ENCODE measurements at places on chromosomes 4 and X.

DNA sequence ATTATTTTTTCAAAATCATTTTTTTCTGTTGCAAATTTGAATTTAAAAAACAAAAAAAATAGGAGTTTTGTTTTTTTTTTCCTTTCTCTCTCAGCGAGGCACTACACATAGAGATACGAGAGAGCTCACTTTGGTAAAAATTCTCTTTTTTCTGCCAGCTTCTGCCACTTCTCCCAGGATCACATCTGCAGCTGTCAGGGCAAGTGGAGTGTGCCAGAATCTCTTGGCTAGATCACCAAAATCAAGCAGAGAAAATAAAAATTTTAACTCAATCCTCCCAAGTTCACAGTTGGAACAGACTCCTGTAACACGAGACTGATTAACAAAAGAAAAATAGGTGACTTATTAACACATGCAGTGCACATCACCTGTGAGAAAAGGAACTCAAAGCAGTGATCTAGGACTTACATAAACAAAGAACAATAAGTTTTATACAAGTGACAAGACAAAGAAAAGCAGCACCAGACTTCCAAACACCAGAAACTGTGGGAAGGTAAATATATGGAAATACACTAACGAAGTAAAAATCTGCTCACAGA, 213.2 kb upstream of the ZFP42 start:
- no peak for DNase-seq

DNA sequence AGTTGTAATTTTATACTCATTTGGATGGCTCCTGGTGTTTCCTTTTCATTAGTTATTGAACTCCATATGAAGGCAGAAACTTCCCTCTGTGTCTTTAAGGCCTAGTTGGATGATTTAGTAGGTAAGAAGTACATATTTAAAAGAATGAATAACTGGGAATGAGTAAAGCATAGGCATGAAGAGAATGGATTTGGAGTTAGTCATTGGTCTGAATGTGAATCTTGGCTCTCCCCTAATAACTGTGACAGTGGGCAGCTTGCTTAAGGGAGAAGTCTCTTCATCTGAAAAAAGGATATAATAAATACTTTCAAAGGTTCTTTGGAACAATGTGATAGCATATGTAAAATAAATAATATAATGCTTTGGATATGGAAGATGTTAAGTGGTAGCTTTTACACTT, 13.2 kb downstream of the SNX25 start:
- no peak for DNase-seq

GRCh38 chrX:67346667-67347066, 197.2 kb upstream of the AR start:
- DNase-seq, result no peak

DNA sequence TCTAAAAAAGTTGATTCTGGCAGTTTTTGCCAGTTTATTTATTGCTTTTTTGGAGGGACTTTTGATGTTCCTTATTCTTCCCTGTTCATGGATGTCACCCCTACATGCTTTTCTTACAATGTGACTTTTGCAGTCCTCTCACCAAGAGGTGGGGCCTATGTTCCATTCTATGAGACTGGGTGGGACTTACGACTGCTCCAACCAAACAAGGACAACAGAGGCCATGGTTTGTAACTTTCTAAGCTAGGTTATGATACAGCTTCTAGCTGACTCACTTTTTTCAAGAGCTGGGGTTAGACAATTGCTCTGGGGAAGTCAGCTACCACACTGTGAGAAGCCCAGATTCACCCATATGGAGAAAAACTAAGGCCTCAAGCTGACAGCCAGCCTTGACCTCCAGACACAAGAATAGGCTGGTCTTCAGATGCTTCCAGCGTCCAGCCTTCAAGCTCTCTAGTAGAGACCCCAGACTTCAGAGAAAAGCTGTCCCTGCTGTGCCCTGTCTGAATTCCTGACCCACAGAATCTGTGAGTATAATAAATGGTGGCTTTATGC, 39.5 kb downstream of the ENOPH1 start:
- no peak for DNase-seq

DNA sequence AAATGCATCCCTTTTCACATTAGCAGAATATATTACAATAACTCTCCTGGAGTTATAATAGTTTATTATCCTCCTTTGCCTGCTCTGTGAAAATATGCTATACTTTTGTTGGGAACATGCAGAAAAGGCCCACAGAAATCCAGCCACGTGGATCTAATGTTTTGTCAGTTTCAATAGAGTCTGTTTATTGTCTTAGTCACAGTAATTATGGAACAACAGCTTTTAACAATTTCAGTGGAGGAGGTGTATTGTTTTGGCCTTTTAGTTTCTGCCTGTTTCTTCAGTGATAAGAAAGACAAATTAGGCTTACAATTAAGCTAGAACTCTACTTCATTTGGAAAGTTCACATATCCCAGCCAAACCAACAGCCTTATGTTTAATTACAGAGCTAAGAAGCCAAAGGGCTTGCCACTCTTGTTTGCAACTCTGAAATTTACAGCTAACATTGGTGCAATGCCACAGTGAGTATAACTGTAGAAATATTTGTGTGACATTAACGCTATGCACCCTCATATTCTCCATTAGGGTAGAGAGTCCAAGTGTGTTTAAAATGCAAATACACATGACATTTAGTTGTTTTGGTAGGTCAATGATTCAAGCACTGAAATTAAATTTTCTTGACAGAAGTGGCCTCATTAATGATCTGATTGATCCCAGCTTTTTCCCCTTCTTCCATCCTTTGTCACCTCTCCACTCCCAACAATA, 175.8 kb downstream of the USP46 start:
- no peak for DNase-seq

DNA sequence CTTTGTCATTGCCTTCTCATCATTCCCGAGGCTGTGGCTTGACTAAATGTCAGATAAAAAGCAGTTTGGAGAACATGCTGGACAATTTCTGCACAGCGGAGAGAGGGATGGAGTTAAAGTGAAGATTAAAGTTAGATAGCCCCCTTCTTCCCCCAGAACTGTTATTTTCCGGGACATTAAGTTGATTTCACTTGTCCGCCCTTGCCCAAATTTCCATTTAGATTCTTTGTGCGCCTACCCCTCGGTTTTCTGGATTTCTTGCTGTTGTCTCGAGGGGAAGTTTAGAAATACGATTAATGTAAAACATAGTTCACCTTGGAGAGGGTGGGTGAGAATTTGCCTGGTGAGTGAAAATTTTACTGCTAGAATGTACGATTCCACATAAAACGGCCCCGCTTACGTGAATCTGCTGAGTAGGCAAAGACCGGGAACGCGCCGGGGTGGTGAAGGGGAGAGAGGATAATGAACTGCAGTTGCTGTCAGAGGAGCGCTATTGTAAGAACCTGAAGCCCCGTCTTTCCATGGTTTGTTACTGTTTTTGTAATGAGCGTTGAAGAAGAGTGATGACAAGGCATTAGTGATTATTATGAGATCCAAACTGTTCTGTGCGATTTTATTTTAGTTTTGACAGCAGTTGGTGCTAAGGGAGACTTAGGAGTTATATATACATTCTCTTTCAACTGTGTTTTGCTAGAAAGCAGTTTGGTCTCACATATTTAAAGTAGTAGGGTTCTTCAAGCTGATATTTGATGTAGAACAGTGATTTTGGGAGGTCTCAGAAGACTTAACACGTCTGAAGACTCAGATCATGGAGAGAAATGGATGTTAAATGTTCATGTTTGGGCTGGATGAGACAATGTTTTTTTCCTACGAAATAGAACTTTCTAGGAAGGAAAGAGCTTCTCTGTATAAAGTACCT, 73.0 kb downstream of the AFF1 start:
- DNase-seq, result no peak

- DNase-seq, result no peak
These were observed 145.0 kb upstream of the AADAT start for GRCh38 chr4:170234800-170235199.

DNA sequence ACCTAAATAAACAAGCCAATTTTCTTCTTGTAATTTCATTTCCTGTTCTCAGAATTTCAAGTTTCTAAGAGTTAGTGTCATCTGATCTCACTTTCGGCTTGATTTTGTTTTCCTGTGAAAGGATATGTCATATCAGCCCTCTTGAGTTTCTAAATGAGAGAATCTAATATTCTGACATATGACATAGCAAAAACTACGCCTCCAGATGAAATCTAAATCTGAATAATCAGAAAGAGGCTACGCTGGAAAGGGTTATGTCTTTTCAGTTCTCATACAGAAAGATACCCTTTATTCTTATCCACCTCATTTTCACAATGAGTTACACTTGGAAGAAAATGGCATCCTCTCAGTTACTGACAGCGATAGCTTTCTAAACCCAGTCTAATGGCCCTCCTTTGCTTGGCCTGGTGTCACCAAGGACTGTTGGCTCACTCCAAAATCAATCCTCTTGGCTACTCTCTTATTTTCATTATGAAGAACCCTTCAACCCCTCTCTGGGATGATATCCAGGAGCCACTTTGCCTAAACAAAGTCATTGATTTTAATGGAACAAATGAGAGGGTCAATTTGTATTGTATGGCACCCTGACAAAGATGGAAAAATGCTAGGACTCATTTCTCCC, 65.6 kb downstream of the ASB9 start:
- DNase-seq, result no peak

DNA sequence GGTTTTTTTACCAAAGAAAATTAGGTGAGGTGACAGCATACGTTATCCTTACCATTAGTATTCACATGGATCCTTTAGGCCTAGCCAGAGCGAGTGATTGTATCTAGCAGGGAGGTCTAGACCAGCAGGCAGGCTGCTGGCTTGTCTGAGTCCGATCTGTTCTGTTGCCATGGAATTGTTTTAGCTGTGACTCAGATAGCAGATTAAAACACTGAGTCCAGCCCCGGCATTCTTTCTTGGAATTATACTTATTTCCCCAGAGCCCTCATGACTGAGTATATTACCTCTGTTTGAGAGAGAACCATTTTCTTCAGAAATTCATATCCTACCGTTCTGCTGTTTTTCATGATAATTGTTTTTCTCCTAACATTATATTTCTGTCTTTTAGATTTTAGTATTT, 37.4 kb downstream of the OCRL start:
- DNase-seq, result no peak

- no peak for DNase-seq
These were observed 125.3 kb upstream of the TACR3 start for GRCh38 chr4:103845075-103845474.

DNA sequence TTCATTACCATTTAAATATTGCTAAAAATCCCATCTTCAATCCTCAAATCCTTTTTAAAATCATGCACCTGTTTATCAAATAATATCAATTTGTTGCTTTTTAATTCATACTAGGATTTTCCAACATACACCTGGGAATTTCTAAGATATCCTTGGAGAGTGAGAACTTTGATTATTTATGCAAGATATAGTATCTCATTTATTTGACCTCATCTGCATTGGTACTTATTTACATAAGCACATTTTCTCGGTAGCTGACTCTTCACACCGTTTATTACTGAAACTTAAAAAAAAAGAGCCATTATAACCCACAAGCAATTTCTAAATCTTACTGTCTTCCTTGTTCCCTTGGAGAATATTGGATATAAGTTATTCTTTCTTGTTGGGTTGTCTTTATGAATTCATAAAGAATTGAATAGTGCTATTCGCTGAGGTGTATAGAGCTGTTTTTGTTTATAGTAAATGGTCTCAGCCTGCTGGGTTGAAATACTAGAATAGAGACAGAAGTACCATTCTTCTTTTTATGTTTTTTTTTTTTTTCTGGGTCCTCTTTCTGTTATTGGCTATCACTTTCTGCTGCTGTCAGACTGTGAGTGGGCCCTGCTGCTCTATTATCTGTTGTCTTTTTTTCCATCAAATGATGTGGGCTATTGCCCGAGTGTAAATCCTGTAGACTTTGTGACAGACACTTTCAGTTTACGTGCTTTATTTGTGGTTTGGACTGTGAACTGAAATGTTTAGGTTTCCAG, 2.9 kb downstream of the UGT8 start:
- peak; percentile 37 for DNase-seq

GRCh38 chr4:123667991-123668390, 271.4 kb downstream of the SPRY1 start:
- DNase-seq, result no peak

- no peak for DNase-seq
These were observed 192.0 kb upstream of the ETNPPL start for GRCh38 chr4:108954880-108955279.

GRCh38 chr4:6236816-6237390, 32.7 kb upstream of the WFS1 start:
- DNase-seq, result no peak

GRCh38 chr4:80173841-80174240, 23.5 kb upstream of the PRDM8 start:
- no peak for DNase-seq

DNA sequence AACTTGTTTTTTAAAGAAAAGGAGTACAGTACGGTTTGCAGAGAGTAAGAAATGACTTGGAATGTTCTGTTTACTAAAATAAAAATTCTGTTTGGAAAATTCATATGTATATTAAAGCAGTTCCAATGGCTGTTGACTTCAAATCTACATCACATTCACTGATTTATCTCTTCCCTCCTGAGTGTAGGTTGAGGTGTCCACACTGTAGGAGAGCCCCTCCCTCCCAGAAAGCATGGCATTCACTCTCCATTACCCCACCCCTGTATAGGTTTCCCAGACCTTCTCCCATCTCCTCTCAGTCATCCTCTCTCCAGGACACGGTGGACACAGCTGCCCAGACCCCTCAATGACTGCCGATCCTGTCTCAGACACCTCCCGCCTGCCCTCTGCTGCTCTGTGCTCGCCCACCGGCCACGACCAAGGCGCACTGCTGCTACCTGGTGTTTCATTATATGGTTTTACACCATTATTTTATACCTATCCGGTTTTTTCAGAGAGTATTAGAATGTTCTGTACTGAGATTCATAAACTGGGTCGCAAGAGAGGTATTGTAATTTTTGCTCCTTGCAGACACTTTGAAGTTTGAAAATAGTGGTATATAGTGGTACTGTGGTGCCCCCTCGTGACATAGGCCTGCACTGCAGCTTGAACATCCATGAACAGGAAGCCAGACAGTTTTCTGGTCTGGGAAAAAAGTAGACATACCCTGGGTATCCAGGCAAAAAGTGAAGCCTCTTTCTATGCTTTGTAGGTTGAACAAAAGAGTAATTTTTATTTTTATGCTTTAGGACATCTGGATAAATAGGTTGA, 38.8 kb upstream of the BEX4 start:
- DNase-seq, result no peak

All from NCI-H526 treated with DMSO at 0.1 percent for 48 hours (cell line).